Esophagus squamous epithelium (tissue), 5 donors: ENCODE measurements at places on chromosomes 1 and 21.

GRCh38 chr1:6738987-6739676 is 37.5 kb upstream of the DNAJC11 start:
- DNase-seq = no peak

DNA sequence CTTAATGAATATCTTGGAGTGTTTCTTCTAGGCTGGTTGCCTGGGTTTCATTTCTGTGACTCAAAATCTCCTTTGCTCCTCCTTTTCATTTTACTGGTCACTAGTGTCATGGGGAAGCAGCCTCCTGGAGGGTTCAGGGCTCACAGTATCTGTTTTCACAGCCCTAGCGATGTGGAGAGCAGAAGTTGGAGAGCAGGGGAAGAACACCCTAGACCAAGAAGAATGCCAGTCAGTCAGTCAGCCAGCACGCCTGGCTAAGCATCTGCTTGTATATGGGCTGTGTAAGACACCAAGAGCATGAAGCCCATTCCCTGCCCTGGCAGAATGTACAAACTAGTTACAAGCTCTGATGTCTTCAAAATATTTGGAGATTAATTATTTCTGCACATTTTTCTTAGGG is 7.9 kb downstream of the RXRG start:
- DNase-seq = no peak

DNA sequence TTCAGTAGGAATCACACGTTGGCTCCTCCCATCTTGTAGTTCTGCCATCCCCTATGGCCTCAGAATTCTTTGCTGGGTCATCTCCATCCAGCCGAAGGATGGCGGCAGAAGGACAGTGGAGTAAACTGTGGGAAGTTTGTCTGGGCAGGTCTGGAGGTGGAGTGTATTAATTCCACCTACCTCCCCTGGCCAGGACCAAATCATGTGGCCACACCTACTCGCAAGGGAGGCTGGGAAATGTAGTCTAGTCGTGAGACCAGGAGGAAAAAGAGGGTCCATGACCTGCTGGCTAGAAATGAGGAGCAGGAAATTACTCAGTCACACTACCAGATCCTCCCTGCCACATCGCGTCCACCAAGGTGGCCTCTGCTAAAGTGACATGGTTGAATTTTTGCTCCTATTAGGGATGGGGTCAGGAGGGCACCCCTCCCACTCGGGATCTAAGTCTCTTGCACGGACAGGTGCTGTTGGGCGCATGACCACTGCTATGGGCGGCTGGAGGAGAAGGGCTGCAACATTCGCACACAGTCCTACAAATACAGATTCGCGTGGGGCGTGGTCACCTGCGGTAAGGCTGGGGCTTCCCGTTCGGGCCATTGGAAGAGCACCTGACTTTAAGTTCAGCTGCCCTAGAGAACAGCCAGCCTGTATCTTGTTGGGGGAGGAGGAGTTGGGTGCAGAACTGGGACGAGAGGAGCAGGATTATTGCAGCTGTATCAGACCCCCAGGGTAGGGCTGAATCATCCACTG is 19.5 kb downstream of the PLA2G5 start:
- DNase-seq = no peak

GRCh38 chr21:44709426-44710293 is 1.7 kb downstream of the TSPEAR start:
- DNase-seq = no peak

DNA sequence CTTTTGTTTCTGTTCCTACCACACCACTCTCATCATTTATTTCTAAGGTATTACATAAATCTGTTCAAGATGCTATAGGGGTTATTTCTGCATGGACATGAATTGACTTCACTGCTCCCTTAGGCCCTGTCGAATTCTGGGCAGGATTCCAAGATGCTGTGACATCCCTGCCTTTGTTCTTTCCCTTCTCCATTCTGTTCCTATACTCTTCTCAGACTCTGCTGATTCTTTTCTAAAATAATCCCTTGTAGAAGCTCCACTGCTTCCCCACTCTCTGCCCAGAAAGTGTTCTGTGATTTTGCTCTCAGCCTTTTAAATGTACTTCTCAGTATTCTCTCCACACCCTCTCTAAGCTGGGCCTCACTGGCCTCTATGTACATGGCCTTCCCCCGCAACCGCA is 99.2 kb downstream of the PHTF1 start:
- DNase-seq = no peak

DNA sequence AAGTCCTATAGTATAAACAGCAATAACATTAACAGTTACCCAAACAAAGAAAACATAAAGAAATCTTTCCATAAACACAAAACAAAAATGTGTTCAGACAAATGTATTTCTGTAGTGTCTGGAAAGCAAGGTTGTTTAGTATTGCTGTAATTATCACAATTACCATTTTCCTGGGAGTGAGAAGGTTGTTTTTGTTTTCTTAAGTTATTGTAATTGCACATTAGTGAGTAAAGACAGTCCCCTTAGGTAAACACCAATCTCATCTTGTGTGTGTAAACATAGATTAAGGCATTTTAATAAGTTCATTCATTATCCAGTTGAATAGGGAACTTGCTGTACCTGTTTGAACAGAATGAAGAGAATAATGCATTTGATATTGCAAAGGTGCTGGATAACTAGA is 356.9 kb upstream of the ADGRL4 start:
- DNase-seq = no peak

DNA sequence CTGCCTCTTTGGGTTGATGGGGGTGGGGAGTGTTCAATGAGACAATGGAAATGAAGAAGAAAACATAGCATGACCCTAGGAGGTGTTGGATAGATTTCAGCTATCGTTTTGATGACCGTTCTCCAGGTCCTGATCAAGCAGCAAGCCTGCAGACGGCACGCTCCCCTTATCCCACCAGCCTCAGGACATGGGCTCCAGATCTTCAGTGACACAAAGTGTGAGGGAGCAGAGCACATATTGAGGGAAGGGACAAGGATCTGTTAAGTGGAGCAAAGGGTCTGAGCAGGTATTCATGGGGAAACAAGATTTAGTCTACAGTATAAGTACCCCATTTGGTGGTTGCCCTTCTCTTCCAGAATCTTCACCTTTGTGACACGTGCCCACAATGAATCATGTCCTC is 4.7 kb downstream of the SPRR5 start:
- DNase-seq = no peak

GRCh38 chr1:214660900-214661299 is 57.9 kb downstream of the CENPF start:
- no peak for DNase-seq

DNA sequence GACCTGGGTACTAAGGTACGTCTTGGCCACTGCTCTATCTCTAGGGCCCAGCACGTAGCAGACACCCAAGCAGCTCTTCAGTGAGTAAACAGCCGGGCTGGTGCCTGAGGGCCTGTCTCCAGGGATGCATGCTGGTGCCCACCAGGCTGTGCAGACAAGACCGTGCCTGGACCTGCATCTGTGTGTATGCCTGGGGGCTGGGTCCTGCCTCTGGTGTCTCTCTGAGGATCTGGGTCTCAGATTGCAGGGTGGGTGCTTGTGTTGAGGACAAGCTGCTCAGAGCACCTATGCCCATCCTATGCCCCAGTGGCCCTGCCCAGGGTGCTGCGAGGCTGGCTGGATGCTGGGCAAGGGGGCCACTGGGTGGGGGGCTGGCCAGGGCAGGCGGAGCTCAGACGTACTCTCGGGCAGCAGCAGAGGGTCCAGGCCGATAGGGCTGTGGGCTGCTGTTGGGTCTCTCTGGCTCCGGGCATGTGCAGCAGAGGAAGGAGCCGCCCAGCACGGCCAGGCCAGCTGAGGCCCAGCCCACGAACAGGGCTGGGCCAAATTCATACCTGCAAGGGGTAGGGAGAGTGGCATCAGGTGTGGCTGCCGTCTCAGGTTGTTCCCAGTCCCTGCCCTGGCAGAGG is 4.4 kb downstream of the CLDN19 start:
- no peak for DNase-seq

- DNase-seq = no peak
These were observed 59.3 kb downstream of the VANGL2 start for GRCh38 chr1:160459687-160460086.

- DNase-seq = no peak
These were observed 21.5 kb downstream of the CLSPN start for GRCh38 chr1:35748326-35748725.

DNA sequence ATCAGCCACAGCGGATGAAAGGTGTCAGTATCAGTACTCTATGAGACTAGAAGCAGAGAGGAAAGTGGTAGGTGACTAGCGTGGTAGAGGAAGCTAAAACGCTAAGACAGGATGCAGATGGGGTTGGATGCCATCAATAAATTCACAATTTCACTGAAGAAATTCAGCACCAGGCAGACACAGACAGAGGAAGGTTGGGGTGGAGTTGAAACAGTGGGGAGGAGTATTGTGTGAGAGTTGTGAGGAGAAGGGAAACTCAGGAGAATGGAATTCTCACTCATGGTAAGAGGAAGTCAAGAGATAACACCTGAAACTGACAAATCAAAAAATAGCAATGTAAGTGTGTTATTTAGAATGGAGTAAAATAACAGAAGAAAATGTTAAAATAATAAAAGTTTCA is 208.5 kb upstream of the DAB1 start:
- DNase-seq = no peak

GRCh38 chr21:42198929-42199867 is 19.7 kb upstream of the ABCG1 start:
- DNase-seq = no peak

- DNase-seq = no peak
These were observed 58.5 kb downstream of the UBR4 start for GRCh38 chr1:19151537-19151936.

DNA sequence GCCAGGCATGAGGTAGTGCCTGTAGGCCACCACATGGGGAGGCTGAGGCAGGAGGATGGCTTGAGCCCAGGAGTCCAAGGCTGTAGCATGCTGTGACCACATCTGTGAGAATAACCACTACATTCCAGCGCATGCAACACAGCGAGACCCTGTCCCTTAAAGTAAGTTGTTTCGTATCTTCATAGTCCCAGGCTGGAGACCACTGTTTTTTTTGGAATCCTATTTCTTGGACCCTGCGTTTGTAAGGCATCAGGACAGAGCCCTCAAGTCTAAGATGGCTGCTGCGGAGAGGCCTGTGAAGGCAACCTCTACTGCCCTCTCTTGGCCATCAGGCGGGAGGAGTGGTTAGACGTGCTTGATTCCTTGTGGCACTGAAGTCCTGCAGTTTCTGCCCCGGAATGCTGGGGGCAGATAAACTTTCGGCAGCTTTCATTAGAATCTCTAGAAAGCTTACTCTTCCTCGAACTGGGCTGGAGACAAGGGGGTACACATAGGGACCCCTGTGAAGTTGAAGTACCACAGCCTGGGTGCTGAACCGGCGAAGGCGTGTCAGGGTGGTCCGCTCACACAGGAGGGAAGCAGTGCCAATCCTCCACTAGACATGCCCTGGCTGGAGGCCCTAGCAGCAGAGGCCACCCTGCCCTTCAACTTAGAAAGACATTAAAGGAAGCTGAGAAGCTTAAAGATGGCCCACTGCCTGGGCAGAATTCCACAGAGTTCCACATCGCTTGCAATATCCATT is 36.6 kb downstream of the RABIF start:
- no peak for DNase-seq

- DNase-seq = no peak
These were observed 18.2 kb upstream of the RUNX3 start for GRCh38 chr1:24948079-24948827.

DNA sequence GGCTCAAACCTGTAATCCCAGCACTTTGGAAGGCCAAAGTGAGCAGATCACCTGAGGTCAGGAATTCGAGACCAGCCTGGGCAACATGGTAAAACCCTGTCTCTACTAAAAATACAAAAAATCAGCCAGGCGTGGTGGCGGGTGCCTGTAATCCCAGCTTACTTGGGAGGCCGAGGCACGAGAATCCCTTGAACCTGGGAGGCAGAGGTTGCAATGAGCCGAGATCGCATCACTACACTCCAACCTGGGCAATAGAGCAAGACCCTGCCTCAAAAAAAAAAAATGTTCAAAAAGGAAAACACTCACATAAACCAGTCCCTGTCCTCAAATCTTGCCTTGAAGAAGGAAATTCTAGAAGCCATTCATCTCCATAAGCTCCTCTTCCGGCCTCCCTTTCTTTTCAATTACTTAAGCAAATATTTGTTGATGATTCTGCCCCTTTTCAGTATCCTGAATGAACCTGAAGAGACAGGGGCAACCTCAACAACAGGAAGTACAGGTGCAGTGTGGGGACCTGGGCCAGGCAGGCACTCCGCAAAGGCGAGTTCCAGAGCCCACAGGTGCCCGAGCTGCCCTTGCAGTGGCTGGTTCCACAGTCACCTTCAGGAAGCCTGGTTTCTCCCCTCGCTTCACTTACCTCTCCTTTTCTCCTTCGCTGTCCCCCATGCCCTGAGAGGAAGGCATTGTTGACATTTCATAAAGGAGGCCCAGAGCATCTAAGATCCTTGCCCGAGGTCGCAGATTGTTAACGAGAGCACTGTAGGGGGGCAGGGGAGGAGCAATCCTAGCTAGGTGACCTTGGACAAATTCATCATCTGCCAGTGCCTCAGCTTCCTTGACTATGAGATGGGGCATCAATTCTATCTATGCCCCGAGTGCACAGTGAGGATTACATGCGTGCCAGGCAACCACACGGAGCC is 8.9 kb upstream of the LEFTY1 start:
- no peak for DNase-seq

DNA sequence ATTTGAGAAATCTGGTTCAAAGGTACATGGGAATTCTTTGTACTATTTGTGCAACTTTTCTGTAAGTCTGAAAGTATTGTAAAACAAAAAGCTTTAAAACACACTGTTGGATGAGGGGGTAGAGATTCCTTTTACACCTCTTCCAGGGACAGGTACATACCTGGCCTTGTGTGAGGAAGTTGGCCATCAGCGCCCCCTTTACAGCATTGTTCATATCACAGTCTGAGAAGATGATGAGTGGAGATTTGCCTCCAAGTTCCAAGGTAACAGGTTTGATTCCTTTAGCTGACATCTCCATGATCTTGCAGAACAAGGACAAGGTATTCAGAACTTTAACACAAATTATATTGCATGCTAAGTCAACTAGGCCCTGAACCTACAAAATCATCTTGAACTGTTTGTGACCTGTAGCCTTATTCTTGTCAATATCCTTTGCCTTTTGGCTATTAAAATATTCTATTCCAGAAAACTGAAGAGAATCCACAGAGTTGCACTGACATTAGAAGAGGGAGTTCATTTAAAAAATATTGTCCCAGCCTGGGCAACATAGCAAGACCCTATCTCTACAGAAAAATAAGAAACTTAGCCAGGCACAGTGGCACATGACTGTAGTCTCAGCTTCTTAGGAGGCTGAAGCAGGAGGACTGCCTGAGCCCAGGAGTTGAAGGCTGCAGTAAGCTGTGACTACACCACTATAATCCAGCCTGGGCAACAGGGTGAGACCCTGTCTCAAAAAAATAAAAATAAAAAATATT is 18.9 kb downstream of the ALDH9A1 start:
- no peak for DNase-seq

DNA sequence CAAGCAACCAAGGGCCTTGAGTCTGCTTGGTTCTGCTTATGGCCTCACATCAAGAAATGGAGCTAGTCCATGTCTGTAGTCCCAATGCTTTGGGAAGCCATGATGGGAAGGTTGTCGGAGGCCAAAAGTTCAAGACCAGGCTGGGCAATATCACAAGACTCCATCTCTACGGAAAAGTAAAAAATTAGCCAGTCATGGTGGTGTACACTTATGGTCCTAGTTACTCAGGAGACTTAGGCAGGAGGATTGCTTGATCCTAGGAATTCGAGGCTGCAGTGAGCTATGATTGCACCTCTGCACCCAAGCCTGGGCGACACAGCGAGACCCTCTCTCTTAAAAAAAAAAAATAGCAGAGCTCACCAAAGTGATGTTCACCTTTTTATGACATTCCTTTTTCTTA is 80.1 kb upstream of the DNAJC6 start:
- DNase-seq = no peak

GRCh38 chr1:70866542-70867264 is 180.9 kb downstream of the PTGER3 start:
- no peak for DNase-seq
